ENCODE measurements at places on chromosomes 7 and 10.

DNA sequence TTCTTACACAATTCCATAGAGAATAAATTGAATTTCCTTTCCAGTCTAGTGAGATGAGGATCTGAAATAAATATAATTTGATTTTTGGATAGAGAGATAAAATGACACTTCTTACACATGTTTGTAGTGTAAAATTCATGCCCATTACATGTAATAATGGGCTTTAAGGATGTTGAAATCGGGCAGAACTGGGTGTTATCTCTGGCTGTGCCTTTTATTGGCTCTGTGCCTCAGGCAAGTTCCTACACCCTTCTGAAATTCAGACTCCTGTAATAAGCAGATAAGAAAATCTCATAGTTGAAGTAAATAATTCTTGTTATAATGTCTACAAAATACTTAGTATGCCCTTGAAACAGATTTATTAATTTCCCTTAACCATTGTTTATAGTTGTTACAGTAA, 125.6 kb downstream of the SEMA3A start:
- DNase-seq, result no peak

GRCh38 chr7:112462236-112462635, 12.0 kb downstream of the IFRD1 start:
- no peak for DNase-seq

DNA sequence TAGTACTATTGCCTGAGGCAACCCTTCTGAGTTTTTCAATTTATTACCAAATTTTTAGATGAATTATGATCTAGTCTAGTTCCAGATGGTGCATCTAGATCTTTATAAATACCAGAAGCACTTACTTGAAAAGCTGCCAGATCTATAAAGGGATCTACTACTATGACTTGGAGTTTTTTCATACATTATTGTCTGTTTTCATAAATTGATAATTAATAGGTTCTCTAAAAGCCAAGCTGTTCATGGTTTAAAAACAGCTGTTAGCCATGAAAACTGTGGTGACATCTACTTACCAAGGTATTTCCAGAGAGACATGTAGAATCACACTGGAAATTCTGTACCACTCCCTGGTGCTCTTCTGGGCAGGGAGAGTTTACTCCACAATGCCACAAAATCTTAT, 786.5 kb upstream of the C7orf33 start:
- DNase-seq, result no peak

DNA sequence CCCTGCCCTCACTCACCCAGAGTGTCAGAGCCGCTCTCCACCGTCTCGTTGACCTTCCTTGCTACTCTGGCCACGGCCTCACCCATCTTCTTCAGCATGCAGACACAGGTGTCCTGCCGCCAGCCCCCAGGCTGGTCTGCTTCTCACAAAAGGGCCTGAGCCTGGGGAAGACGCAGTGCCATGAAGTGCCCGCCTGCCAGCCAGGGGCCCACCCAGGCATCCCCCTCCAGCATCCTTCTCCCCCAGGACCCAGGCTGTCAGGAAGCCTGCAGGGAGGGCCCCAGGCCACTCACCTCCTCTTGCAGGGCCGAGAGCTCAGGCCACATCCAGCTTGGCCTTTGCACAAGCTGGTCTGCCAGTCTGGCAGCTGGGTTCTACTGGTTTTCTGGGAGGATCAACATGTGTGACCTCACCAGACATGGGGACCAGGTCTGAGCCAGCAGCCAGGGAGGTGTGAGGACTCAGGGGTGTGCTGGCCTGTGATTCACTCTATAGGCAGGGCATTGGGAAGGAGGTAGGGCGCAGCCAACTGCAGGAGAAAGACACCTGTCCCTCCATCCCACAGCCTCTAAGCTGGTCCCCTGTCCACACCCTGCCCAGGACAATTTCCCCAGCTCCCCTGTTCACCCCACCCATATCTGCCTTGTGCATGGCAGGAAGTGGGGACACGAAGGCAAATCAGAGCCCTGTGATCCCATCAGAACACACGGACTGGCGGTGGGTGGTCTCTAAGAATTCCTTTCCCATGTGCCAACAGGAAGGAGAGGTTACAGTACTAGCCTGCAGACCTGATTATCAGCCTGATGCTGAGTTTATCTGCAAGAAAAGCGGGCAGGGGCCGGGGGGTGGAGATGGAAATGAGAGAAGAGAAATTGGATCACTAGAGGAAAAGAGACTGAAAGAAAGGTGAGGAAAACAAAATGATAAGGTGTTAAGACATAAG, 5.7 kb downstream of the LRRC20 start:
- no peak for DNase-seq

- DNase-seq, result no peak
Observed at GRCh38 chr10:31918671-31919409, 9.8 kb downstream of the ARHGAP12 start.

GRCh38 chr7:150850273-150850672, 2.0 kb upstream of the AOC1 start:
- no peak for DNase-seq

- no peak for DNase-seq
Observed at GRCh38 chr10:27470885-27471284, 33.2 kb upstream of the RAB18 start.

DNA sequence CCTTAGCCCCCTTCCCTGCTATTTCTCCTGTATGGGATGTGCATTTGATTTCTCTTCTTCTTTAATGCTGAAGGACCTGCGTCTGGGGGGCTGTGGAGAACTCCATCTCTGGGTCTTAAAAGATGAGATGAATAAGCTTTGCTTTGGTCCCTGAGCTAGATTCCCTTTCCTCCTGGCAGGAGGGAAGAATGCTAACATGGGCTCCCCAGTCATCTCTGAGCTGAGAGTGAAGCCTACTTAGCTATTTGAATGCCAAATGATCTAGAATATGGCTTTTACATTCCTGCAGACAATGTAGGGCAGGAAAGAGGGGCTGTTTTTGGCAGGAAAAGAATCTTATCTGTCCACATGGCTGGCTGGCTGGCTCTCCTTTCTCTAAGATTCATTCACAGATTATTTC, 62.6 kb upstream of the EFCAB10 start:
- no peak for DNase-seq

DNA sequence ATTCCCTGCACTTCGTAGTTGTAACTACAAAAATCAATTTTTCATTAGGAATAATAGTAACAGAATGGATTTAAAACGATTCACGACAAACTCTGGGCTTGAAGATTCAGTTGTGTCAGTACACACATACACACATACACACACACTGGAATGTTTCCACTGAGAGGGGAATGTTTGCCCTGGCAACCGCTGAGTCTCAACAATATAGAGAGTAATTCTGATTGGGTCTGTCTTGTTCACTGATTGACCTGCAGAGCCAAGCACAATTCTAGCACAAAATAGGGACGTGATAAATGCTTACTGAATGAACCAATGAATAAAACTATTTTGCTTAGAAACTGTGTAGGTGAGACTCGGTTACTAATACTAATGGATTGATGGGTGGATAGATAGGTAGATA, 204.4 kb upstream of the CCDC6 start:
- DNase-seq, result no peak

DNA sequence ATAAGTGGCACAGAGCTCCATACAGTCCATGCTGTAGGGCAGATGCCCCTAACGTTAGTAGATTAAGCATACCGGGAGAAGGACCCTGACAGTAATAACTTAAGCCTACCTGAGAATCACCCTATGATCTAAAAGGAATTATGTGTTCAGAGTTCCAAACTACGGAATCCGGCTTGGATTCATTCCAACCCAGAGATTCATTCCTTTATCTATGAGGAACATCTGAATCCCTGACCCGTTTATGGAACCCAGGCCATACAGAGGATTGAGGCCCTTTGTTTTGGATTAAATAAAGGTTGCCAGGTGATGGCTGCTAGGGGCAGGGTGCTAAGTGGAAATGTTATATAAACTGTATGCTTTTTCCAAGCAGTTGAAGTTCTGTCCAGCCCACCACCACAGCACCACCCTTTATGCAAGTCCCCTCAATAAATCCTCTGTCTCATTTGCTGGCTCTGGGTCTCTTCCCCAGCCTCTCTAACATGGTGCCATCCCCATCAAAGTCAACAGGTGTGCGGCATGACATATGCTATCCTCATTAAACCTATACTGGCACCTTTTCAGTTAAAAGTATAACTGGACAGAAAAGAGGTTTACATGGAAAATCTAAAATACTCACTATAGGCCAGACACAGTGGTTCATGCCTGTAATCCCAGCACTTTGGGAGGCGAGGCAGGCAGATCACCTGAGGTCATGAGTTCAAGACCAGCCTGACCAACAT, 9.1 kb upstream of the ANAPC16 start:
- DNase-seq, result no peak

DNA sequence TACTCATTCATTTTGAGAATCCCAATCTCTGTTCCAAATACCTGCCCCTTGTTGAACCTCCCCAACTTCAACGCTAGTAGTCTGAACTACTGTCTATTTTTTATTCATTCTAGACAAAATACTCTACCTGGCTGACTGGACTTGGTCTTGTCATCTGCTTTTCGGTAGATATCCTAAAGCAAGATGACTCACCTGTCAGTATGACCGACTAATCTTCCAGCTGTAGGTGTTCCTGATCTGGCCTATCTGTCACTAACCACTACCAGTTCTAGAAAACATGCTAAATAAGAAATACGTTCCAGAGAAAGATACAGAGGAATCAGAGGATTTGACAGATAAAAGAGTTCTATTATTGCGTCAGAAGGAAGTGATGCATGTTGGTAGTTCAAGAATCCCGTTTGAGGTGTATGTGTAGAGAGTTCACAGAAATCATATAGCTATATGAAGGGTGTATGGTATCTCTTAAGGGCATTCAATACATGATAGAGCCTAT, 81.1 kb downstream of the IDE start:
- no peak for DNase-seq

DNA sequence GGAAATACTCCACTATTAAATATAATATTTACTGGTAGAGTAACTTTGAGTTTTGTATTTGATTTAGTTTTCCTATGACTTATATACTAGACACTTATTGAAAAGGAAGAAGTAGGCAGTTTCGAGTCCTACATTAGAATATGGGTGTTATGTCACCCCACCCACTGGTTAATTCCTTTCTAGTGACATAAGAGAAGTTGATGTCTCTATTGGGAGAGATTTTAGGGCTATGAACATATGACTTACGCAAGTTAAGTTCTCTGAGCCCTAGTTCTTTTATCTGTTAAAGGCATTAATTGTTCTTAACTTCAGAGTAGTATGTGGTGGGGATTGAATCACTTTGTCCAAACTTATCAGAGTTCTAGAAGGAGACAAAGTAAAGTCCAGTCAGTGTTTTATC, 30.5 kb downstream of the CPED1 start:
- DNase-seq, result no peak

GRCh38 chr7:116087291-116087690, 56.7 kb upstream of the TFEC start:
- DNase-seq, result no peak

DNA sequence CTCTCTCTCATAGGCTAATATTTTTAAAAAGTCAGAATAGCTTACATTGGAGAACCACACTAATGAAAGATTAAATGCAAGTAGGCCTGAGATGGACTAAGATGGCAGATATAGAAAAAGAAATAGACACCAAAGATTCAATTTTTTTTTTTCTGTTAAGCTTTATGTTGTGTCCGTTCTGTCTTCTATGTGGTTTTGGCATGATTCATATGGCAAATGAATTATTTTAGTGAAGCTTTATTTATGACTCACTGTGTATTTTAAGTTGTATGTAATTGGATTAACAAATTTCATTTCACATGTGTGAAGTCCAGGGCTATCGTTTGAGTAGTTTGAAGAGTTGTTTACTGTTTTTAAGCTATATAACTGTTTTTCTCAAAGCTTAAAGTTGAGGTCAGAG, 214.8 kb downstream of the CAMK1D start:
- DNase-seq, result no peak

- DNase-seq, result no peak
Observed at GRCh38 chr7:90759710-90760109, 163.6 kb downstream of the CDK14 start.

DNA sequence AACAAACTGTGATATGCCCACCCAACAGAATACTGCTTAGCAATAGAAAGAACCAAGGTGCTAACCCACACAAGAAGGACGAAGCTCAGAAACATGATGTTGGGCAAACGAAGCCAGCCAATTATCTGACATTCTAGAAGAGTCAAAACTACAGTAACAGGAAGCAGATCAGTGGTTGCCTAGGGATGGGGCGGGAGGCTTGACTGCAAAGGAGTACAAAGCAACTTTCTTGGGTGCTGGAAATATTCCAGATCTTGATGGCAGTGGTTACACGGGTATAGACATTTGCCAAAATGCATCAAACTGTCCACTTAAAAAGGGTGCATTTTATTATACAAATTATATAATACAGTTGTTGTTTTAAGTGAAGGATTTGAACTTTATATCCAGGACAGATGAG, 41.1 kb upstream of the RET start:
- DNase-seq, result no peak

All from right cardiac atrium (tissue), 5 donors.